NCI-H524 (cell line): ENCODE measurements at places on chromosomes 6 and 20.

- peak; percentile 88 for DNase-seq
Observed at GRCh38 chr6:16064671-16065072, 64.2 kb upstream of the MYLIP start.

- no peak for DNase-seq
Observed at GRCh38 chr6:5083813-5084359, 1.3 kb upstream of the PPP1R3G start.

DNA sequence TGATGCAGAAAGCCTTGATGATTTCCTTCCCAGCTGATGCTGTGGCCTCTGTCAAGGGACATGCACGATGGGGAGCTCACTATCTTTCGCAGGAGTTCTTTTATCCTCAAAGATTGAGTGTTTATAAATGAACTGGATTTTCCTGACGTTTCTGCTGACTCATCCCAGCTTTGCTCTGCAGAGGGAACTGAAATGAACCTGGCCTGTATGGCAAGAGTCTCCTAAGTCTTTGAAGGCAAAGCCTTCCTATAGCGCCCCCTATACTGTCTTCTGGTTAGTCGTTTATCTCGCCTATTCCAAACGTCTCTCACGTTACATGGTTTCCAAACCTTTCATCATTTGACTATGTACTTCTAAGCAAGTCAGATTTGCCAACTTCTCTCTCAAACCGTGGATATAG lies 565.3 kb downstream of the KIF16B start:
- DNase-seq, result no peak

DNA sequence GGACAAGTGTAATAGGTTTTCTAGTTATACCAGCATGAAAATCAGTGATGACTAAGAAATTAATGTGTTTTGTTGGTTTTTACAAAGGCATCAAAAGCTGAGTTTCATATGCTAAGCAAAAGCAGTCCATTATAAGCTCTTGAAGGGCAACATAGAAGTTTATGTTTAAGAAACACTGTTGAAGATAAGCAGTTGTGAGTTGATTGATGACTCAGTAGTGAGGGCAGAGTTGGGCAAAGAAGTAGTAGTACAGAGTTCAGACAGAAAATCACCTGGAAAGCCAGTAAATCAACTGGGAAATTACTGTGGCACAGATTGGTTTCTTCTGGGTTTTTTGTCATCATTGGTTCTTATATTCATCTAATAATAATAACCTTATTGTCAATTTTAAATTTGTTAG lies 78.0 kb upstream of the SMIM8 start:
- DNase-seq, result no peak

DNA sequence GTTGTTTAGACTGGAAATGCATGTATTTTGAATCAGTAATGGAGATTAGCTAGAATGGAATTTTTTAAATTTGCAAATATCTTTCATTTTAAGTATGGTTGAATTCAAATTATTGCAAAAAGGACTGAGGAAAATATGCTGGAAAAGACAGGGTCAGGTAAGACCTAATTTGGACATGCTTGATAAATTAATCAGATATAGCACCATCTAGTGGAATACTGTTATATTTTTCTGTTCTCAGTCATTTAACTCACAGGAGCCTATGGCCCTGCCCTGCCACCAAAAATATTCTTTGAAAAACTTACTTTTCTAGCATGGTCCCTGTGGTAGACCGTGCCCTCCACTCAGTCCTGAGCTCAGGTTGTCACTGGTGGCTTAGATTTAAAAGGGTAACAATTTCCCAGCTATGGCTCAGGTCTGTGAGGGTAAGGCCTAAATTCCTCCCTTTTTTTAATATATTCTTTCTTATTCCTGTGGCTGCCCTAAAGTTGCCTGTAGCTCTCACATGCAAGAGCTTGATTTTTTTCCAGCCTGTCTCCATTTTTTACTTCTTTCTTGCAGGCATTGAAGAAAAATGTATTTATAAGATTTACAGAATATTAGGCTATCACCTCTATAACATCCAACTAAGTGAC lies 25.3 kb upstream of the KIAA1586 start:
- no peak for DNase-seq

DNA sequence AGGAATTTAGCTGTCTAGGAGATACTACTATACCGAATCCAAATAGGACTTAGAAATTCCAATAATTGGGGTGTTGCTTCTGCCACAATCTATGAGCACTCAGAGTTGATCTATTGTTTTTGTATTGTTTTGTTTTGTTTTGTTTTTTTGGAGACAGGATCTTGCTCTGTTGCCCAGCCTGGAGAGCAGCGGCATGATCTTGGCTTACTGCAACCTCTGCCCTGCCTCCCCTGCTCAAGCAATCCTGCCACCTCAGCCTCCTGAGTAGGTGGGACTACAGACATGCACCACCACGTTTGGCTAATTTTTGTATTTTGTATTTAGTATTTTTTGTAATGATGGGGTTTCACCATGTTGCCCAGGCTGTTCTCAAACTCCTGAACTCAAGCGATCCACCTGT lies 7.4 kb downstream of the ACSS2 start:
- DNase-seq, result no peak

DNA sequence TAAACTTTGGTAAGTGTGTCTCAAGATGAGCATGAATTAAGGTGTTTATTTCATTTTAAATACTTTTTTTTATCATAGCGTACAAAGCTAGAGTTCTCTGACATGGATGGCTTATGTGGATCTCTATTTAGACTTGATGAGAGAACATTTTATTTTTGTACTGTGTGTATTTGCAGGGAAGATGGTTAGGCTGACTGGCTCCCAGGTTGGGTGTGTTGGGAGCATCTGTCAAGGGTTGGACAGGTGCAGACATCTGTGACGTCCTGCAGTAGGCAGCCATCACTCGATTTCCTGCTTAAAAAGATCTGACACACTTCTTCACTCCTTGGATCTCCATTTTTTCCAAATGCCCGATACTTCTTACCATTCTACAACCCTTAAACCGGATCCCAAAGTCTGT lies 221.9 kb upstream of the QKI start:
- DNase-seq, result no peak

- DNase-seq, result no peak
Observed at GRCh38 chr6:14246876-14247275, 129.3 kb downstream of the CD83 start.

- DNase-seq, result no peak
Observed at GRCh38 chr6:145904391-145904790, 59.8 kb downstream of the SHPRH start.

- DNase-seq, result peak; percentile 80
Observed at GRCh38 chr20:60877071-60877857, 374.8 kb upstream of the CDH4 start.

DNA sequence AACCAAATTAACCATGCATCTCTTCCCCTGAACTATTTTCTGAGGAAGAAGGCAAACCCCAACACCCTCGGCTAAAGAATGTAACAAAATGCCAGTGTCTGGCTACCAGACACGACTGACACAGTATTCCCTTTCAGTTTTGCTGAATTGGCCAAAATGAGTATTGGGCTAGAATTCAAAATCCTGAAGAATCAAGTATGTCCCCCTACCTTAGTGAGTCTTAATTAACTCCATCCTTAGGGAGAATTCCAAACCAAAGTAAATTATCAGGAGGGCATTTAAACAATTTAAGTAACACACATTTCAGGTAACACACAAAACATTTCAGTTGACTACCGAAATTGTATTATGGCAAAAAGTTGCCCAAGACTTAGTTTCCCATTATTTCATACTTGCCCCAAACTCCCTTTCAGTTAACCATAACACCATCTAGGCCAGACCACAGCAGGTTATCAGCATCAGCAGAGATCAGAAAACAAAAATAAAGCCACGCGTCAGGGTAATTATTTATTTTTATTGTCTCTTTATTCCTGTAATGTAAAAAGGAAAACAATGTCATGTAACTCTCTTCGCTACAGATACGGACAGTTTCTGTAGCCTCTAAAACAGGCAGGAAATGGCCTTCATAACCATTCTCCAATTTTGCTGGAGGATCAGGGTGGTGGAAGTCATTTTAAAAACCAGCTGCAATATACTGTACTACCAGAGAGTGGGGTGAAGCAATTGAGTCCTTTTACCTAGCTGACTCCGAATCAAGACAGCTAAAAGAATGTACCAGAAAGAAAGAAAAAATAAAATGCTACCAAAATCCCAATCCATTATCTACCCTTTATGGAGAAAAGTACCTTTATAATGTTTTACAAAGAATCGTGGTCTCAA lies 1.9 kb downstream of the SNX5 start:
- peak; percentile 52 for DNase-seq

GRCh38 chr6:100662264-100662663 lies 197.5 kb upstream of the SIM1 start:
- DNase-seq, result no peak
